Hematopoietic multipotent progenitor cell treated with erythropoietin and hydrocortisone succinate and interleukin-3 and kit ligand, for 8 days (in vitro differentiated cells): ENCODE measurements at places on chromosomes 6 and 20.

DNA sequence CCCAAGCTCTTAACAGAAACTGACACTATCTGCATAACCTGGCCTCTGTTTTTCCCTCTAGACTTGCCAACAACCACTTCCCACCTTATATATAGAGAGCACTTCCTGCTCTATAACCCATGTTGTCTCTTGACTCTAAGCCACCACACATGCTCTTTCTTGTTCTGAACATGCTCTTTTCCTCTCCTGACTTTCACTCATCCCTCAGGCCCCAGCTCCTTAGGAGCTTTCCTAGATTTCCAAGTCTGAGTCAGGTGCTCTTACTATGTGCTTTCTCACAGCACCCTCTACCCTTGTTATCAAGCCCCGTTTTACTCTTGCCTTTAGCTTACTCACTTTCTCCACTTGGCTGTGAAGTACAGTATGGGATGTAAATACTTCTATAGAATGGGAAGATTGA lies 143.9 kb upstream of the EYA4 start:
- no peak for DNase-seq

DNA sequence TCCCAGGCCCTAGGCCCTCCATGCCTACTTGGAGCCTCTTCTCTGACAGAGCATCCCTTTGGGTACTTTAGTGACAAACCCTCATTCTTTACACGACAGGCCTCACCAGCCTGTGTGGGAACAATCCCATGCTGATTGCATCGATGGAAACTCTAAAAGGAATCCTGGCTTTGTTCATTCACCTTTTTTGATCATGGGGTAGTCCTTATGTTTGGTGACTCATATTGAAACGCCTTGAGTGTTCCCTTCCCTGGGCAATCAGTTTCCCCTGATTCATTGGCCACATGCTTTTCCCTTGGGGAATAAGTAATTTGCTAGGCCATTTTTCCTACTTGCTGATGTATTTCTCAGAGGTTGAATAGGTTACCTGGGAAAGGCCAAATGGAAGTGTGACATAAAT lies 14.7 kb upstream of the TNFAIP3 start:
- no peak for DNase-seq

DNA sequence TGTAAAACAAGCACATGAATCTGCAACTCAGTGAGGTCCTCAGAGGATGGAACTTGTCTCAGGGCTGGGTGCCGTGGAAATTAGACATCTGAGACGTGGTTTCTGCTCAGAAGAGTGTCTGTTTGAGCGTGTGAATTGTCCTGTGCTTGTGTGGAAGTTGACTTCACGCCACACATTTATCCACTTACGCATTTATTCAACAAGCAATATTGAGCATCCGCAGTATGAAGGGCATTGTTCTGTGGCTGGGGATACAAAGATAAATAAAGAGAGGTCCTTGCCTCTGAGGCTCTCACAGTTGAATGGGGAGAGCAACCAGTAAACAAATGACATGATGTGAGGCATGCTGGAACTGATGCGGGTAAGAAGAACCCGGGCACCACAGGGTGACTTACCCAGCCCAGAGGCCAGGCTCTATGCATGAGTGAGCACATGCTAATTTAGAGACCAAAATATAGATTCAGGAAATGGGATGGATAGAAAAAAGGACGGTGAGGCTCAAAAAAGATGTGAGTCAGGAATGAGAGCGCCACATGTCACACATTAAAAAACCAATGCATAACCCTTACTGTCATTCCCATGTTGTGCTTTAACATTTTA lies 60.4 kb downstream of the SOBP start:
- DNase-seq: no peak

DNA sequence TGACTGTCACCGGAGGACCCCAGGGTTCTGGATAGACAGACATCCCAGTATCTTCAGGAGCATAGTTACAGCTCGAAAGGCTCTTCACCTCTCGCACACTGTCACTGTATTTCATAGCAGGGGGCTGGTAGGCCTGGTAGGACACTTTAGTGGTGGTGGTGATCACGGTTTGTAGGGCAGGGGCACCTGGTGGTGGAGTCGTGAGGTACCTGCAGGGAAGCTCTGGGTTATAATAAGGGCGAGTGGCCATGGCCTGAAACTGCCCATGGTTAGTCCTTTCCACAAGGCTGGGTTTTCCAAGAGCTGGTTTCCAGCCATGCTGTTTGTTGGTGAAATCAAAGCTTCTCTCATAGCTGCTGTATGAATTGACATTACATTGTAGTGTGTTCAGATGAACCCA lies 7.6 kb downstream of the GCM2 start:
- no peak for DNase-seq

DNA sequence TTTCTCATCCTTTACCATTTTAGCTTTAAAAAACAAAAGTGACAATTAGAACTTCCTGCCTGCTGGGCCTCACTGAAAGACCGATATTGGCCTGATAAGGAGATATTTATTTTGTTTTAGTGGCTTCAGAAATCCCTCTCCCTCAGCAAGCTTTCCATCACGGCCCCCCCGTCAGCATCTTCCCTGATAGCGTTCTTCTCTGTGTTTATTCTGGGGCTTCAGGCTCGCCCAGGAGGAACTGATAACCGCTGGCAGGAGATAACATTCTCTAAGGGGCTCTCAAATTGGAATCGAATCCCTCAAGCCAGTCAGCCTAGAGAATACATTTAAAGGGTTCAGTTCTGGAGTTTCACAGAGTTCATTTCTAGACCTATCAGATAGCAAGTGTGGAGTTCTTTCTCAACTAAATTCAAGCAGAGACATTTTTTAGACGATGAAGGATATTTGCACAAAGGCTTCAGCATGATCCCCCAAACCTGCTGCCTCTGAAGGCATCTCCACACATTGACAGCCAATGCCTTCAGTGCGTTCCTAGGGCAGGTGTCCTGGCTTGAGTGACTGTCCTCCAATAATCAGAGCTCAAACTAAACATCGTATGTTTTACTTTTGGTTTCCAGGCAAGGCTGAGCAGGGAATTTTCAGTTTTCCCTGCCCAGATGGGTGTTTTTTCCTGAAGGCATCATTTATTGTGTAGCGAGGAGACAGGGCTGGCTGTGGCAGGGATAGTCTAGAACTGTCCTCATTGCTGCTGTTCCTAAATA lies 17.0 kb downstream of the PRDM1 start:
- DNase-seq: peak; percentile 30

- DNase-seq: peak; percentile 62
These were observed 18.6 kb downstream of the ANKRD60 start for GRCh38 chr20:58209652-58210397.

DNA sequence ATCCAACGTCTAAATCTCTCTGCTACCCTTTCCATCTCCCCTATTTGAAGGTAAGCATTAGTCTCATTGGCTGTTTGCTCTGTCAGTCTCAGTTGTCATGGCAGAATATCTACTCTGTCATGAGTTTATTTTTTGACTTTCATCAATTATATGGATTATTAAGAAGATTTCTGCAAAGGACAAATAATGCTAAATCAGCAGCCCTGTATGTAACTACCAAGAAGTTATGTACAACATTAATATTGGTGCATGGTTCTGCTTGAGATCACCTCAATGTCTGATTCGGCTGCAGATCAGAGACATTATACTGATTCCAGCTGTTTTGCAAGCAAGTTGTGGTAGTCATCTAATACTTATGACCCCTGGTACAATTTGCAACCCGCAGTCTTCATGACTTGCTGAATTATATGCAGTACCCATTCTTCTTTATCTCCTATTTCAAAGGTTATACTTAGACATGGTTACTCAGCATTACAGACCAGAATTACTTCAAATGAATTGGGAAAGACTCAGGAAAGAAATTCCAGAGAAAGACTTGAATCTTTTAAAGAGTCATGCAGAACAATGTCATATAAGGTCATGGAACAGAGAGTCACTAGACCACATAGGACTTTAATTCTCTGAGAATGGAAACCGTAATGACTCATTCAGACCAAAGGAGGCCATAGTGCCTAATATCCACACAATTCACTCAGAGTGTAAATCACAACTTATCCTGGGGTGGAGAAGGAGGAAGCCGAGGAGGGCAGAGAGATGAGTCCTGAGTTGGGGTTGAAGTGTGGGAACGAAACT lies 201.4 kb downstream of the IBTK start:
- no peak for DNase-seq

- no peak for DNase-seq
These were observed 39.9 kb downstream of the ZNF391 start for GRCh38 chr6:27428502-27428901.

DNA sequence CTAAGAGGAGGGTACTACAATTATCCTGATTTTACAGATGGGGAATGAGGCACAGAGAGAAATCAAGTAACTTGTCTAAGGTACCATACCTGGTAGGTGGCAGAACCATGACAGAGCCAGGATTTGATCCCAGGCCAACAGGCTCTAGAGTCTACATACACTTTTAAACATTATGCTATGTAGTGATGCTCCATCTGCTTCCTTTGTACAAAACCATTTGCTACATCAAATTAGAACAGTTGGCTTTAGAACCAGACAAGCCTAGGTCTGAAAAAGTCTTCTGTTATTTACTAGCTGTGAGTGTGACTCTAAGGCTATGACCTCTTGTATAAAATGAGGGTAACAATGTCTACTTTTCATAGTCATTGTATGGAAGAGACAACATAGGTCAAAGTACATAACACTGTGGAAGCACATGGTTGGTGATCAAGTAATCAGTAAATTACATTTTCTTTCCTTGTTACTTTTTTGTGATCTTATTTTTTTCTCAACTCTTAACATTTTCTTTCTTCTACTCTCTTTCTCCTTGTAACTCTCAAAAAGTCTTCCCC lies 122.1 kb downstream of the PDSS2 start:
- DNase-seq: no peak
